ENCODE measurements at places on chromosomes 3 and 15. TPM values are rescaled to one million over a fixed set of nuclear protein-coding genes. Genes with fewer than 3 reads are reported as not detected.

Gene CHRNA5
- total RNA-seq = 46.9 TPM

DNA sequence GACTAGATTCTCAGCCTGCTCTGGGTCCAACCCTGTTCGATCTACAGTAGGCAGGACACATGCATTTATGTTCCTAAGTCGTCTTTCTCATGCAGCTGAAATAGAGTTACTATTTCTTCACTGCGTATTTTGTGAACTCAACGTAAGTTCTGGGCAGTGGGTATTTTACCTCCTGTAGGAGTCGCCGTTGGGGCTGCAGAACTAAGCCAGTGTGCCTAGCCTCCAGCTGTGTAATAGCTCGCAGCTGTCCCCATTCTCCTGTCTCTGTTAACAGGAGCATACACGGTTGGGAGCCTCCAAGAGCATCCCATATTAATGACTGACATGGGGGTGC lies 58.4 kb upstream of the HRH1 start:
- H3K27ac ChIP-seq = no peak overlapping the region
- no peaks in the 10 kb centered on the region for H3K36me3 ChIP-seq
- H3K4me3 ChIP-seq = no peak overlapping the region

GRCh38 chr3:39752751-39753150 lies 56.7 kb upstream of the MYRIP start:
- no peak for DNase-seq
- no peaks in the 10 kb centered on the region for H3K36me3 ChIP-seq
- no peaks in the 10 kb centered on the region for H3K4me1 ChIP-seq
- no peak overlapping the region for H3K27ac ChIP-seq
- H3K27me3 ChIP-seq = no peaks in the 10 kb centered on the region

DNA sequence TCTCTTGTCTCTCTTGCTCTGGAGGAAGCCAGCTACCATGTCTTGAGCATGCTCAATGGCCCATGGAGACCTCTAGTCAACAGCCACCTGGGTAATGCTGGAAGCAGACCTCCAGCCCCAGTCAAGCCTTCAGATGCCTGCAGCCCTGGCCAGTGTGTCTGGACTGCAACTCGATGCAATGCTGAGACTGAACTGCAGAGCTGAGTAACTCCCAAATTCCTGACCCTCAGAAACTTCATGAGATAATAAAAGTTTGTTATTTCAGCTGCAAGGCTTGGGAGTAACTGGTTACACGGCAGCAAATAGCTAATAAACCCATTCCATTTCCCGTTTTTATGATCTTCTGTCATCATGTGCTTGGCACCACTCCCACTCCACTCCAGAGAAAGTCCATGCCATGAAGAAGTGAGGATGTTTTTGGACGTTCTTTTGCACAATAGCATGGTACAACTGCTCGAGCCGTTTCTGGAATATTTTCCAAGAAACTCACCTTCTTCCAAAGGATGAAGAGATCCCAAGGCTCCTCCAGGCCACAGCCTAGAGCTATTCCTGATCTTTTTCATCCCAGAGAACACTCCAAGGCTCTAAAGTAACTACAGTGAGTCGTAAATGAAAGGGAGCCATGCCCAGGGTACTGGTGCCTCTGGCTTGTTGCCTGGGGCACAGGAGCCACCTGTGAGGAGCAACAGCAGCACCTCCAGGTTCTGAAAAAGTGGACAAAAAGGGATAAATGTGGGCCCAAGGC lies 72.0 kb upstream of the KLF13 start:
- DNase-seq = no peak
- H3K36me3 ChIP-seq = no peaks in the 10 kb centered on the region
- H3K4me3 ChIP-seq = no peak overlapping the region
- H3K27ac ChIP-seq = no peak overlapping the region

- peaks cover 7% of the 10 kb centered on the region for H3K4me1 ChIP-seq
- H3K4me3 ChIP-seq = no peak overlapping the region
- no peak for DNase-seq
- H3K27me3 ChIP-seq = no peaks in the 10 kb centered on the region
These were observed 7.4 kb upstream of the LRRFIP2 start for GRCh38 chr3:37181756-37182155.

GRCh38 chr3:42562047-42562907 lies 19.5 kb downstream of the SEC22C start:
- DNase-seq = no peak
- H3K4me3 ChIP-seq = no peak overlapping the region
- peaks cover 1% of the 10 kb centered on the region for H3K36me3 ChIP-seq
- H3K27me3 ChIP-seq = no peaks in the 10 kb centered on the region

DNA sequence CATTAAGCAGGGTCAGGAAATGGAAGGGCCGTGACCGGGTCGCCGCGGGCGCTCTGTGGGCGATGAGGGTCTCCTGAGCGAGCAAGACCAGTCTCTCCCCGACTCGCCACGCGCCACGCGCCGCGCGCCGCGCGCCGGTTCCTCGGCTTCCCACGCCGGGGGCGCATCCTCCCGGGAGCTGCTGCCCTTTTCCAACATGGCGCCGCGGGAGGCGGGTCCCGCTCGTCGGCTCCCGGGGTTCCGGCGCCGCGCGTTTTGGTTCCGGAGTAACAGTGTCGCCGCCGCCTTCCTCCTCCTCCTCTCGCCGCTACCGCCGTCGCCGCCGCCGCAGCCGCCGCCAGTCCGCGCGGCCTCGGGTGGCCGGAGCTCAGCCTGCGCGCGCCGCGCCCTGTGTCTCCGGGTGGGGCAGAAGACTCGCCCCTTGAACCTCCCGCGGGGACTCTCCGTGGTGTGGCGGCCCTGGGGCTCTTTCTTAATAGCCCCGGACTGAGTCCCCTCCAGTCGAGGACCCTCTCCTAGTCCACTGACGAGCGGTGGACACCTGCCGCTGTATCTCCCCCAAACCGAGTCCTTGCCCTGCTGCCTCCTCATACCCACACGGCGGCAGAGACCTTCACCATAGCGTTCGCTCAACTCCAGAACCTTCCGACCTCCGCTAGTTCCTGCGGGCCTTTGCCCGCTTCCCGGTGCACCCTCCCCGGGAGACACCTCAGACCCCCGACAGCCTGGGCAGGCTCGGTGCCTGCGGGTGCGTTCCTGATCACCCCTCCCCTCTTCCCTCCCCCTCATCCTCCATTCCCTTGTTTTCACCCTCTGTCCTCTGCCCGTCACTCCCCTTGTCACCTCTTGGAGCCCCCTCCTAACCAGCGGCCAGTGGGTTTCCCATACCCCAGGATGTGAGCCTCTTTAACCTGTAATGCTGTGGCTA lies at the start of gene MAP2K5:
TSS of gene MAP2K5 (plus strand) at position 284 of the 928 bp plus-strand sequence. CDS start at position 917, 633 bp downstream.
- DNase-seq = peak; percentile 85
- H3K4me3 ChIP-seq = peak within 1 kb of the TSS; percentile 99
- no peaks in the 10 kb centered on the region for H3K27me3 ChIP-seq
- no peak within 1 kb of the TSS for H3K27ac ChIP-seq

DNA sequence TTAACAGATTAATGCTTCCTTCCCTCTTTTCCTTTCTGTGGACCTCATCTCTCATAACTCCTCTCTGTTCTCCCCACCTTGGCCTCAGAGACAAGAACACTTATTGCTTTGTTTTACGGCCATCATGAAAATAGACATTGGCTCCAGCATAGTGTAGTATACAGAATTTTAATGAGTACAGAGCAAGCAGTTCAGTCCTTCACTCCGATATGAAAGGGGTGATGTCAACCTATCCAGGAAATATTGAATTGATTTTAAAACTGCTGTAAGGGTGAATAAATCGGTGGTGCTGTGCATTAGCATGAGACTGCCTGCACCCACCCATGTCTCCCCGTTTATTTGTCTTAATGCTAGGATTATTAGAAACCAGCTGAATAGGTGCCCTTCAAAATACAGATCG lies 490.9 kb upstream of the TBL1XR1 start:
- H3K27ac ChIP-seq = no peak overlapping the region
- H3K27me3 ChIP-seq = no peaks in the 10 kb centered on the region
- peaks cover 6% of the 10 kb centered on the region for H3K4me1 ChIP-seq
- H3K4me3 ChIP-seq = no peak overlapping the region
- DNase-seq = no peak

DNA sequence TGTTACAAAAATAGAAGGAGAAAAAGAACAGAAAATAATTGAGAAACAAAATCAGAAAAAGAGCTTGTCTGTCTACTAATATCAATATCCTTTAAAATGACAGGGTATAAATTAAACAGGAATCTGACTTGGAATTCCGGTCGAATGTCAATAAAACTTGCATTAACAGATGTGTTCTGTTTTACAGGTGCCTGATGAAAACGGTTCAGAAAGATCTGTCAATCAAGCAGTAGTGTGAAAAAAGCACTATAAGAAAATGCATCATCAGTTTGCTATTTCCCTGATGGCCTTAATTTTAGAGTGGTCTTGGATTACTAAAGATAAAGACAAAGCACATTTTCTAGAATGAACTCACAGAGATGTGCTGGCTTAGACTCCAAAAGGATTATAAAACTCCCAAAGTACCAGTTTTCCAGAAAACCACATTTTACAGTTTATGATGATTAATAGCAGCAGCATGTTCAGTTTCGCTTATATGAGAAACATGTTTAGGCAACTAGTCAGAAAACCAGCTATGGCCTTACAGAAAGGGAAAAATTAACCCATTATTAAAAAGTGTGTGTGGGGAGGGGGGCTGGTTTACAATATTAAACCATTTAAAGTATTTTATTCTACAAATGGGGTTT lies 8.2 kb upstream of the C3orf38 start:
- H3K27me3 ChIP-seq = no peaks in the 10 kb centered on the region
- peaks cover 12% of the 10 kb centered on the region for H3K36me3 ChIP-seq
- H3K4me3 ChIP-seq = no peak overlapping the region
- H3K27ac ChIP-seq = no peak overlapping the region

Measured in neural progenitor cell (in vitro differentiated cells).